Endothelial cell of coronary artery (primary cell): ENCODE measurements at places on chromosomes 2 and 18. TPM values are rescaled to one million over a fixed set of nuclear protein-coding genes. Genes with fewer than 3 reads are reported as not detected.

Gene IGFBP5
- total RNA-seq: 0.45 and 52.9 TPM in 2 replicates

Gene C2orf68
- total RNA-seq: 13.7 and 16.1 TPM in 2 replicates

Gene MBP
- total RNA-seq: 0.99 and 17.8 TPM in 2 replicates

Gene B3GNT7
- 0.09 TPM in 2 replicates for total RNA-seq

Gene EPG5
- 13.3 and 22.0 TPM in 2 replicates for total RNA-seq

Gene SANBR
- total RNA-seq: 16.8 and 21.8 TPM in 2 replicates

Gene FSHR
- total RNA-seq: not detected in 2 replicates

Gene WDR35
- total RNA-seq: 11.5 and 14.2 TPM in 2 replicates
